Neural crest cell (in vitro differentiated cells): ENCODE measurements at places on chromosomes 4 and X. TPM values are rescaled to one million over a fixed set of nuclear protein-coding genes. Genes with fewer than 3 reads are reported as not detected.

FGF5 gene
- not detected in 2 replicates for total RNA-seq

GRCh38 chr4:153485359-153485758 is 19.2 kb downstream of the TMEM131L start:
- no peak for DNase-seq

- DNase-seq, result no peak
These were observed 10.3 kb downstream of the MAOA start for GRCh38 chrX:43666311-43666912.

- no peak for DNase-seq
These were observed 244.5 kb upstream of the SPANXN1 start for GRCh38 chrX:145002771-145003170.

TEX11 gene
- not detected in 2 replicates for total RNA-seq

DNA sequence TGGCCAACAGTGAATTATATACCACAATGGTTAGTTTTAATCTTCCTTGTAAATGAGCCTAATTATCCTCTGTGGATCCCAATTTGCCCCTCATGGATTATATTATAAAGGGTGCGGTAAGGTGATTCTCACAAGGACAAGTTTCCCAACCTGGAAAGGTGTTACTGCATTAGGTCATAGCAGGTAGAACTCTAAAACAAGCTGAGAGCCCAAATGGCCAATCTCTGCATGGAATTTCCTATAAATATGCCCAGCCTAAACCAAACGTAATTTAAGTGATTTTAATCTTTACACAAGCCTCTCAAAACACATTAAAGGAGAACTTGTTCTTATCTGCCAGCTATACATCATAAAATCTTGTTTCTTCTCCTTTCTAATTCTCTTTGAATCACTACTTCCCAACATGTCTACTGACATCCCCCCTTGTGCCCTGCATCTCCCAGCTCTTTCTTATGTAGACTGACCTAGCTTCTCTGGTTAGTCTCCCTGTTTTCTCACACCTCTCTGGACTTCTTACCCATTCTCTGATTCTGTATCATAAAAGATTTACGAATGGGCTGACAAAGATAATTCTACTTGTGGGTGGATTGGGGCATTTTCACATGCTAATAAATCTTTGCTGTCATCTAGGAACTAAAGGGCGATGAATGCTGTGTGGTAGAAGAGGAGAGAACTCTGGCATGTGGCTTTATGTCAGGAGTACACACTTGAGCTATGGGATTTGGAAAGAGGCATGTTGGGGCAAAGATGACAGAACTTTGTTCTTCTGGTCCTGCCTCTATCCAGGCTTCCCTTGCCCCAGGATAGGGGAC is 94.3 kb upstream of the PGRMC2 start:
- DNase-seq, result no peak

DNA sequence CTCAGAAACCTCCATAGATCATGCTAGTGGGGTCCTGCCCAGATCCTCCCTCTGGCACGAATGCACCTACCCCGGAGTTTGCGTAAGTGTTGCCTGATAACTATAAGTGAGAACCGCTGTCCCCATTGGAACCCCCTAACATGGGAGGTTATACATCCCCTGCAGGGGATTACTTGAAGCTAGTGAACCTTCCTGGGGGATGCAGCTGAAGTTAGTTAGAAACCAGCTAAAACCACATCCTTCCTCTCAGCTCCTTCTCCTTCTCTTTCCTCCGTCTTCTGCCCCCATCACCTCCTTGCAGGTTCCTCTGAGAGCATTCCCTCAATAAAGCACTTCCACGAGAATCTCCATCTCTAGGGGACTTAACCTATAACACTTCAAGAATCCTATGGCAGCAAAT is 95.0 kb downstream of the ZNF827 start:
- no peak for DNase-seq

GRCh38 chrX:1486177-1486576 is 33.5 kb upstream of the ASMTL start:
- no peak for DNase-seq

DNA sequence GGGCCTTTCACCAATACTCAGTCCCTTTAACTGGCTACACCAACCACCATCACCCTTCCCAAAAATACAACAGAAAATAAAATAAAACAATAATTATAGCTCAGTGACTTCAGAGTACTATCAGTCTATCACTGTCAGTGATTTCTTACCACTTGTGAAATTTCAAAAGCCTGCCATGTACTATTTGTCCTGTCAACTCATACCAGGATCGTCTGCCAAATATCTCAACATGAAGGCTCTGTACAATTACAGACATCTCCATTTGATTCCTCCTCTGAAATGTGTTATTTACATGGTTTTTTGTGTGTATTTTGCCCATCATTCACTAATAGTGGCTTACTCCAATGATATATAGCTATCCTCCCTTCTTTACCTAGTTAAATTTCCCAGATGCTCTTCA is 772.0 kb downstream of the IL1RAPL1 start:
- DNase-seq, result no peak

DNA sequence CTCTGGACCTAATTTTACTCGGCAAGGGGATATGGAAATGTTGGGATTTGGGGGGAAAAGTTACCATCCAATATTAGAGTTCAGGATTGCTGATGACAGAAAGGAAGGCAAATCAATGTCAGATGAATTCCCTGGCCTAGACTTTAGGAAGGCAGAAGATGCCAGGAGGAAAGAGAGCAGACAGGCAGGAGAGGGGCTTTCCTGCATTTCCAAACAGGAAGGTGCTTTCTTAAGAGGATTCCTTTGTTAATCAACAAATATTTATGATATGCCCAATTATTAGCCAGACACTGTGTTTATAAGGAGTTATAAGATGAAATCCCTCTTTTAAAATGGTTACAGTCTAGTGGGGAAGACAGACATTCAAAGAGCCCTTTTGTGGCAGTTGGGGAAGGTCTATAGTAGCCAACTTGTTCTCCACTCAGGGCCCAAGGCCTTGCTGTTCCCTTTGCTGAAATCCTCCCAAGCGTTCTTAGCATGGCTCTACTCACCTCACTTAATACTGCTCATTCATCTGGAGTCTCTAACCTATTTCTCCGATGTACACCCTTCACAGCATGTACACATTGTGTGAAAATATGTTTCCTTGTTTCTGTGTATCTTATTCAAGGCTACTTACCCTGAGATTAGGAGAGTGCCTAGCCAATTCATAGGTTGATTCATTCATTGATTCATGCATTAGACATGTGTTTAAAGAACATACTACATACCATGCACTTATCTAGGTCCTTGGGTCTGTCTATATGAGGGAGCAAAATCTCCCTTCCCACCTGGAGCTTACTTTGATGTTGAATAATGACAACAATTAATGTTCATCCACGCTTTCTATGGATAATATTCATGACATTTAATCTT is 5.3 kb downstream of the IGFBP7 start:
- DNase-seq, result no peak

DNA sequence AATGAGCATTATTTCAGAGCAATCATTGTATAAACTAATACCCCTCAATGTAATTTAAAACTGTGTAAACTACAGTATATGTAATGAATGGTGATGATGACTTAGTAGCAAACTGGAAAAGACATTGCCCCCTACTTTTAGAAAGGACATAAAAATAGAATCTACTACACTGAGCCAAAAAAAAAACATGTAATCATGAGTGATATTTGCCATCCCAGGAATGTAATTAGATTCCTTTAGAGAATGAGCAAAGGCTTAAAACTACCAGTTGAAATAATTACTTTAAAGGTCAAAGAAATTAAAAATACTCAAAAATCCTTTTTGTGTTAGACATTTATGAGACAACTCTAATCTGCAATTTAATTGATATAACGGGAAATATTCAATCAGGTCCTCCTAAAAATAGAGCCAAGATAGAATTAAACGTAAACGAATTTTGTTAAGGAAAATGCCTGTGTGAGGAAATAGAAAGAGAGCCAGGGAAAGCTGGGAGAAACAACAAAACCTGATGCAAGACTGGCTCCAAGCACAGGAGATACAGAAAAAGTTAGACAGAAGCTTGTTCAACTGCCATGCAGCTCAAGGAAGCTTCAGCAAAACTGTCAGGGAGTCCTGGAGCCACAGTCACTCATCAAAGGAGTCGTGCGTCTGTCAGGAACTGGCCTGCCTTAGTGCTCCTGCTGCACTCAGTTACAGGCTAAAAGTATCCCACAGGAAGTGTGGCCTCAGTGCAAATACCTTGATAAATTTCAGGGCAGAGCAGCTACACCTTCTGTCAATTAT is 655.7 kb upstream of the INTU start:
- no peak for DNase-seq

DNA sequence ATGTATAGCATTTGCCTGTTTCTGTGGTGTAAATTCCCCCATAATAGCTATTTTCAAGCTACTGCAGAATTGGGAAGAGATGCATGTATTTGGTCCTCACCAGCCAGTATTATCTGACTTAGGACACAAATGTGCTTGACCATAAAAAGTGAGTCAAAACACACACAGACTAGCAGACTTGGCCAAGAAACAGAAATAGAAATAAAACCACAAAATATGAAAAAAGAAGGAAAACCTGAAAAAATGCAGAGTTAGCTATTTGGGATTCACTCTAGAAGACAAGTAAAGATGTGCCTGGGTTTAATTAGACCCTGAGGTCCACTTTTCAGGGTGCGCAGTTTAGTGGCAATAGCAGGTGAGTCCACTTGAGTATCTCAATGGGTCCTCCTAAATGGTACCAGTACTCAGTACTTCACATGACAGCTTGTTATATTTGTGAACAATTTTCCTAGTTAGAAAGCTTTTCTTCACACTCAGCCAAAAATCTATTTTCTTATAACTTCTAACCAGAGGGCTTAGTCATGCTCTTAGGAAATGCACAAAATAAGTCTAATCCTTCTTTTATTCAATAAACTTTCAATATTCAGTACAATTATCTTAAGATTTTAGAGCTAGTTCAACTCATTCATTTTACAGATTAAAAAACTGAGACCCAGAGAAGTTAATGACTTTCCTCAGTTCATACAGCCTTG is 108.7 kb upstream of the JADE1 start:
- DNase-seq, result no peak

DNA sequence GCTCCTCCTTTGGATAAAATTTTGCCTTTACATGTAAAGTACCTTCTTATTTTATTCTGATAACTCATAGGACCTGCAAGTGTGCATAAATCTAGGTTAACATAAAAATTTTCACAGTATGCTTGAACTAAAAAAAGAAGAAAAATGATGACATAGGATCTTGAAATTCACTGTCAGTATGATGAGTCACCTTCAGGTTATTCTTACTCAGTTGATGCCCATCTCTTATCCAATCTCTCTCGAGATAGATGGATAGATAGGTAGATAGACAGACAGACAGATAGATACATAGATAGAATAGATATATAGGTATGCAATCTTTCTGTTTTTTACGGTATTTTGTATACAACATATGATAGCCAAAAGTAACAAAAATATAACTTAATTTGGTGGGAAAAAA is 485.5 kb downstream of the NAF1 start:
- no peak for DNase-seq

- DNase-seq, result no peak
These were observed 26.2 kb upstream of the HGFAC start for GRCh38 chr4:3415471-3416141.

DNA sequence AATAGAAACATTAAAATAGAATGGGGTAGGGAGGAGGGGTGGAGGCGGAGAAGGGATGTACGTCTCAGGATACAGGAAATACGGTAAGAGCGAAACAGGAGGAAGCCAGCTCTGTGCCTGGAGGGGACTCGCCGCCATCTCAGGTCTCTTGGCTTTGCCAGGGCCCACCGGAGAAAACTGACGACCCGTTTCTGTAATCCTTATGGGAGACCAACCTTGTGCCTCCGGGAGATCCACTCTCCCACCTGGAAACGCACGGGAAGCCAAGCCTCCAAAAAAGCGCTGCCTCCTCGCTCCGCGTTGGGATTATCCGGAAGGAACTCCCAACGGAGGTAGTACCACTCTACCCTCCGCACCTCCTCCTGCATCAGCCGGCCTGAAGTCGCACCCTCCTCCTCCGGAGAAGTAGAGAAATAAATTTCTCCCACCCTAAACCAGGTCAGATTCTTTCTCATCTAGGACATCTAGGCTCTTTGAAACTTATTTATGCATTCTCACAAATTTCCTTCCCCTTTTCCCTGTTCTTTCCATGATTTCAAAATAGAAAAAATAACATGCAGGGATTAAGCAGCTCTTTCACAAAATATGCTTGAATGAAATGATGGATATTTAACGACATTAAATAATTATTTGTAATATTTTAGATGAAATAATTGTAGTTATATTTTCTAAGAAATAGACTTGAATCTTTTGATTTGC is at the start of gene NBDY:
Gene NBDY, plus strand, starts transcription at position 92 of the 699 bp plus-strand sequence. Its CDS starts 111 bp downstream, at position 203.
- DNase-seq, result peak; percentile 21

DNA sequence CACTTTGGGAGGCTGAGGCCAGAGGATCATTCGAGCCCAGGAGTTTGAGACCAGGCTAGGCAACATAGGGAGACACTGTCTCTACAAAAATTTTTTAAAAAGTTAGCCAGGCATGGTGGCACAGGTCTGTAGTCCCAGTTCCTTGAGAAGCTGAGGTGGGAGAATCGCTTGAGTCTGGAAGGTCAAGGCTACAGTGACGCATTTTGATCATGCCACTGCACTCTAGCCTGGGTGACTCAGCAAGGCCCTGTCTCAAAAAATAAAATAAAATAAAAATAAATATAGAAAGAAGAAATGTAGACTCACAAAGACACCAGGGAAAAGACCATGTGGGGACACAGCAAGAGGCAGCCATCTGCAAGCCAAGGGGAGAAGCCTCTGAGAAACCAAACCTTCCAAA is 42.3 kb upstream of the SLC7A3 start:
- no peak for DNase-seq

GRCh38 chrX:46953137-46953527 is 40.9 kb downstream of the JADE3 start:
- DNase-seq, result no peak

DNA sequence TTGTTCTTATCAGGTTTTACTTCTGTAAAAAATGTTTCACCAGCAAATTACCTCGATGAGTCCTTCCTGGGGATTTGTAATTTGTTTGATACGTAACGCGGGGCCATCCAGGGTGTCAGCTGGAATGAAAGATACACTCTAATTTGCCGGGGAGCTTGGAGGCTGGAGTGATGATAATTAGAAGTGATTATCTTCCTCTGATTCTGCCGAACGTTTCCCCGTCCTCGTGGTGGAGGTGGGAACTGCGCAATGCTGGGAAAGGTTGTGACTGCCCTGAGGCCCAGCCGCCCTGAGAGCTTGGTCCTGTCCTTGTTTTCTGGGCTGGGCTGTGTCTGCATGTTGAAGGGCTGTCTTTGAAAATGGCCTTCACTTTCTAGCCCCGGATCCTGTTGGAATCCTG is 48.0 kb downstream of the SORCS2 start:
- no peak for DNase-seq

IL9R gene
- total RNA-seq, result not detected in 2 replicates

DNA sequence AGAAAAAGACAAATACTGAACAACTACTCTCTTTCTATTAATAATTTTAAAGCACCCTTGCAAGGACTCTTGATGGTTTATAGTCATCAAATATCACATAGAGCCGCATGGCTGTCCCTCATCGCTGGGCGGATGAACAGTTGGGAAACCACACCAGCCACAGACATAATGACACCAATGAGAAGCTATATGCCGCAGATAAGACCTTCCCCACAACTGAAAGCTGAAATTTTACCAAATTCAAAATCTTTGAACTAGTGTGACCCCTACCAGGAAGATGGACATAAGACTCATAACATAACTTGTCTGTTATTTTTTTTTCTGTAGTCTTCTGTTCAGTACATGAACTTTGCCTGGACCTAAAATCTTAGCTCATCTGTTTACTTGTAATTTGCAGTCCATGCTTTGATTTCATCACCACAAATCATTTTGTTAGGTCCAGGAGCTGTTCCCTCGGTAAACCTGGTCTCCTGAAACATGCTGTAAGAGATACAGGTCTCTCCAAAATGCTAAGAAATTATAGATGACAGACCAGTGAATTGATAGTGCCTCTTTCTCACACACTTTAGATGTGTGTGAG is 157.3 kb upstream of the RAPGEF2 start:
- DNase-seq, result no peak

- DNase-seq, result no peak
These were observed 3.1 kb downstream of the ZNF630 start for GRCh38 chrX:48068096-48068887.

SATL1 gene
- 0.18 and 0.21 TPM in 2 replicates for total RNA-seq
